Erythroblast (primary cell): ENCODE measurements at places on chromosomes 11 and 22.

DNA sequence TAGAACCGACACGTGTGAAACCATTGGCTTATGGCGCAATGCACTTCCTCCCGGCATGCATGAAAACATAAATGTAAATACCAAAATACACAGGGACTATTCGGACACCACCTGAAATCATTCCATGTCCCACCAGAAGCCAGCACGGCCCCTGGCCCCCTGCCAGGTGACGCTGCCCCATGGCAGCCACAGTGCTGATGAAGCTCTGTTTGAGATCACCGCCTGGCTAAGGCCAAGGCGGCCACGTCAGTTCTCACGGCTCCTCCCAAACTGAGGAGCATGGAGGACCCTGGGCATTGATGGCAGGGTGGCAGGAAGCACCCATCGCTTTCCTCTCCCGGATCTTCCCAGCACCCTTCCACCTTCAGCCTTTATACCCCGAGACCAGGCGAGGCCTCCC lies 89.5 kb downstream of the CDKN1C start:
- no peak for DNase-seq

DNA sequence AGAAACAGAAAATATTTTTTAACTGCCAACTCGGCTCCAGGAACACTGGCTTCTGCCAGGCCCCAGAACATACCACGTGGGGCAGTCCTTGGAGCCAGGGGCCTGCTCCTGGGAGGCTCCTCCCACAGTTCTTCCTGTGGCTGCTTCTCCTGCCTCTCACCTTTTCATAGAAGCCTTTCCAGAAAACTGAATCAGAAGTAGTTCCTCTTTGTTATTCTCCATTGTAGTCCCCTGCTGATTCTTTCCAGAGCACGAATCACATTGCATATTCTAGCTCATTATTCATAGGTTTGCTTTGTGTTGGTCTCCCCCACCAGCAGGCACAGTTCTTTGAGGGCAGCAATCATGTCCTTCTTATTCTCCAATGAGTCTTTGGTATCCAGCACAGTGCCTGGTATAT lies 106.0 kb downstream of the EFCAB6 start:
- no peak for DNase-seq

DNA sequence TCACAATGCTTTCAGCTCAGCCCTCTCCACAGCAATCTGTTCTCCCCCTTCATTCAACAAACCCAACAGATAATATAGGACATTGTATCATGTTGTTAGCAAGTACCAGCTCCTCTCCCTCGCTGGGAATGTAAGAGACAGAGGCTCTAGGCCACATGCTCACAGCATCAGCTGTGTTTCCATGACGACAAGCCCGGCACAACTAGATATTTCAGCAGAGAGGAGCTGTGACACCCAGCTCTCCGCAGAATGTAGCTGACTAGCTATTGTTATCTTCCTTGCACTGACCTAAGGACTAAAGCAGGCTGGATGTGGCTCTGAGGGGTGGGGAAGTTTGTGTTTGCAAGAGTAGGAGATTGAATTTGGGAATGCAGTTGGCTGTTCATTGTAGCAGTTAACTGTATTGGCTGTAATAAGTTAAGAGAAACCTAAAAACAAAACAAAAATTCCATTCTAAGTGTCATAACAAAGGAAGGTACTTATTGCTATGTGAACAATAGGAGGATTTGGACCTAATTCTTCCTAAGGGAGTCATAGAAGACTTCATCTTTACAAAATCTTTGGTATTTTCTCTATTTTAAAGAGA lies 28.0 kb upstream of the RRAS2 start:
- no peak for DNase-seq

DNA sequence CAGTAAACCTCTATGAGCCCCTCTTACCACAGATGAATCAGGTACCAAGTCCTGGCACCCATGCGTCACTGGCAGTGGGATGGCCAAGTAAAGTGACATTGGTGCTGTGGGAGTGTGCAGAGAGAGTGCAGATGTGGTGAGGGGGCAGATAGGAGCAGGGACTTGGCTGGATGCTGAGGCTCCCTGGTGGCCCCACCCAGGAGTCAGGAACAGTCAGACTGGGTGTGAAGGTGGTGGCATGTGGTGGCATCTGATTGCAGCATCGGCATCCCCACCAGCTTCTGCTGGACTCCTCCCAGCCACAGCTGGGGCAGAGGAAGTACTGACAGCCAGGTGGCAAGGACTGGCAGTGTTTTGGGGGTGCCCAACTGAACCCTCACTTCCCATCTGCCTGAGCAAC lies 11.4 kb downstream of the DGAT2 start:
- DNase-seq: peak; percentile 29

- no peak for DNase-seq
Observed at GRCh38 chr11:47828284-47828683, 19.9 kb downstream of the NUP160 start.

DNA sequence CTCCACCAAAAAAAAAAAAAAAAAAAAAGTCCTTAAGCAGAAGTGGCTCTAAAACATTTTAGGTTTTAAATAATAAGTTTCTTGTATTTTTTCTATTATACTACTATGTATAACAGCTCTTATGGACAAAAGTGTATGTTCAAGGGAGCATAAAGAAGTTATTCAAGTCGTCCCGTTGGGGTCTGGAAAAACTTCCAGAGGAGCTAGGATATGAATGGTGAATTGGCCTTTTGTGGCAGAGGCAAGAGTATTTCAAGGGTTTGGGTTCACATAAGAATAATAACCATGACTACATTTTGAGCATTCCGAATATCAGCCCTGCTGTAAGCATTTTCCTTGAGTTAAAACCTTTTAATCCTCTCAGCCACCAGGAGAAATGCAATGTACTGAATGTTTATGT lies 50.6 kb upstream of the ARHGAP42 start:
- no peak for DNase-seq

- DNase-seq: no peak
Observed at GRCh38 chr22:36764060-36764459, 11.9 kb downstream of the IFT27 start.

DNA sequence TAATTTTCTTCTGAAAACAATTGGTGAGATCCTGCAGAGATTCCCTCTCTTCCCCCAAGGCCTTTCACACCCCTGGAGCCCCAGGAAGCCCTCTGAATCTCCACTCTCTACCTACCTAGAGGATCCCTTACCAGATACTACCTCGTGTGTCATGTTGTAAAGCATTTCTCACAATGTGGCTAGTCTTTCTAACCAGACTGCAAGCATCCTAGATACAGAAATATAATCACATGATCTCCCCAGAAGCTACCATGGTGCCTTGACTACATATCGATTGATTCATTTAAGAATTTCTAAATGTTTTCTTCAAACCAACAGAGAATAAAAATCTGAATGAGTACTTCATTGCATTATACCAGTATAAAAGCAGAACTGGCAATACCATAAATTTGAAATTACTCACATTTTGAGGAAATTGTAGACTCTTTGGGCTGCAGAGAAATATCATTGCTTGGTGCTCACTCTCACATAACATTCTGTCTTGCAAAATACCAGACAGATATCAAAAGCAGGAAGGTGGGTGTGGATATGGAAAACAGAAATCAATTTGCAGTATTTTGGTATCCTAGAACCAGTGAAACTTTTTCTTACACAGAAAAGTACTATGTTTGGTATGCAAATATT lies 113.5 kb downstream of the MAML2 start:
- DNase-seq: no peak

DNA sequence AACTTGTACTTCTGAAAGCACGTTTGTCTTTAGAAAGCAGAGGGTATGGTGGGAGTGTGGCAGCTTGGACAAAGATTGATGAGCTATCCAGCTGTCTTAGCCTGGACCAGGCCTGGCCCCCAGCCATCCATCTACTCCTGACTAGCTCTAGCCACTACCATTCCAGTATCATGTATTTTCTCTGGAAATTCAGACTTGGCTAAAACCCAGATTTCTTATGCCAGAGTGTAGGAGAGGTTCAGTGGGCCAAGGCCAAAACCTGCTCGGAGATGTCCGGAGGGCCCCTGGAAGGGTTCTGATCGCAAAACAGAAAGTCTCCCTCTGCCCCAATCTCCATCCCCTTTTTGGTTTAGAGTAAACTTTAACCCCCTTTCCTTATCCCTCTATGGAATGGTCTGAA lies 24.8 kb upstream of the MTCH2 start:
- no peak for DNase-seq

DNA sequence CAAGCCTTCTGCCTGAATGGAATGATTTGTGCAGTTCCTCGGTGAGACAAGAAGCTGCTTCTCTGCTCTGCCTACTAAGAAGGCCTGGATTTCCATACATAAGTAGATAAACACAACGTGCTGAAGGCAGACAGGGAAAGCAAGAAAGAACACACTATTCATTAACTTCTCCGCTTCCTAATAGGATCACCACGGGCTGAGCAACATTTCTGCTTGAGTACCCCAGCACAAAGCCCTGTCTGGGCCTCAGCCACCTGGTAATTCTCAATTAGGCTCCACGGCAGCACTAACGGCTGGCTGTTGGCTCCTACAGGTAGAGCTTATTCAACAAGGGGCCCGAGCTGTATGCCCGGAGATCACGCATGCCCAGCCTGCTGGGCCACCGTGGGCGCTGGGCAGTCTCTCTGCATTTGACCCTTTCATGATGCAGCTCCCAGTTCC lies 1156.6 kb downstream of the TBC1D22A start:
- no peak for DNase-seq

- DNase-seq: no peak
Observed at GRCh38 chr22:11066458-11067285, 4461.3 kb upstream of the OR11H1 start.

- peak; percentile 47 for DNase-seq
Observed at GRCh38 chr11:47348859-47349258, 3.6 kb downstream of the MYBPC3 start.

DNA sequence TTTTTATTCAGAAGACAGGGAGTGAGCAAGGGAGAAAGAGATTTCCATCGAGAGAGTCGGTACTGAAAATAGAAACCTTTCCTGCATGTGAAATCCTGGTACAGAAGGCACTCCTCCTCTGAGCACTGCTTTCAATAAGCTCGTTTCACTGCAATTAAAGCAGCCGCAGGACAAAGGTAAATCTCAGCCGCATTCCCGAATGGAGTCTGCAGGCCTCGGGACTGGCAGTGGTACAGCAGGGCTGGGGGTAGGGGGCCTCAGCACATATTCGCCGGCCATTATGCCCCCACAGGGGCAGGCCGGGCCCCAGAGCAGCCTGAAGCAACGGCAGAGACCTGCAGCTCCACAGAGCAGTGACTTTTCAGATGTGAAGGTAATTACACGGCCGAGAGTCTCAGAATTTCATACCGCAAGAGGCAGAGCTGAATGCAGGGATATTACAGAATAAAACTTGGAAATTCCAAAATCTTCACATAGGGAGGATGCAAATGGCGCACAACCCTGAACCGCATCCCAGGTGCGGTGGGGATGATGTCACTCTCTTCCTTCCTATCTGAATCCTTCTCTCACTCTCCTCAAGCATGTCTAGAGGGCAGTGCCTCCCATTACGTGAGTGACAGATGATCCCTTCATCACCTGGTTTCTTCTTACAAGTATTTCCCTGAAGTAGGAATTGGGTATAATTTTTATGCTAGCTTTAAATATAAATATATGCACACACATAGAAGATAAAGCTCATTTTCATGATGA lies 622.1 kb downstream of the OPCML start:
- no peak for DNase-seq

GRCh38 chr11:121652971-121653370 lies 200.2 kb upstream of the SORL1-AS1 start:
- no peak for DNase-seq

GRCh38 chr22:42288791-42289190 lies 18.3 kb upstream of the TCF20 start:
- no peak for DNase-seq

- no peak for DNase-seq
Observed at GRCh38 chr11:105111145-105111944, 28.2 kb downstream of the CARD18 start.

DNA sequence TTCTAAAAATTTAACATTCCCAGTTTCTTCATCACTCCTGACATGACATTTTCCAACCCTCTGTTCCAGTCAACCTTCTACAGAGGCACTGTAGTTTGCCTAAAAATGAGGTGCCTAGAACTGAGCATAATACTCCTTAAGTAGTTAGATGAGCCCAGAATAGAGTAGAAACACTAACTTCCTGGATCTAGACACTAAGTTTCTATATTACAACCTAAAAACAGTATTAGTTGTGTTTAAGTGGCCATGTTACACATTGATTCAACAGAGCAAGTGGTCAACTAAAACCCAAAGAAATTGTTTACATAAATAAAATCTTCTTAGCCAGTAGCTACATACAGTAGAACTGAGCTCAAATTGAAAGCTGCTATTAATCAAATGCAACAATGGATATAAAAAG lies 1.3 kb downstream of the HPS5 start:
- no peak for DNase-seq

DNA sequence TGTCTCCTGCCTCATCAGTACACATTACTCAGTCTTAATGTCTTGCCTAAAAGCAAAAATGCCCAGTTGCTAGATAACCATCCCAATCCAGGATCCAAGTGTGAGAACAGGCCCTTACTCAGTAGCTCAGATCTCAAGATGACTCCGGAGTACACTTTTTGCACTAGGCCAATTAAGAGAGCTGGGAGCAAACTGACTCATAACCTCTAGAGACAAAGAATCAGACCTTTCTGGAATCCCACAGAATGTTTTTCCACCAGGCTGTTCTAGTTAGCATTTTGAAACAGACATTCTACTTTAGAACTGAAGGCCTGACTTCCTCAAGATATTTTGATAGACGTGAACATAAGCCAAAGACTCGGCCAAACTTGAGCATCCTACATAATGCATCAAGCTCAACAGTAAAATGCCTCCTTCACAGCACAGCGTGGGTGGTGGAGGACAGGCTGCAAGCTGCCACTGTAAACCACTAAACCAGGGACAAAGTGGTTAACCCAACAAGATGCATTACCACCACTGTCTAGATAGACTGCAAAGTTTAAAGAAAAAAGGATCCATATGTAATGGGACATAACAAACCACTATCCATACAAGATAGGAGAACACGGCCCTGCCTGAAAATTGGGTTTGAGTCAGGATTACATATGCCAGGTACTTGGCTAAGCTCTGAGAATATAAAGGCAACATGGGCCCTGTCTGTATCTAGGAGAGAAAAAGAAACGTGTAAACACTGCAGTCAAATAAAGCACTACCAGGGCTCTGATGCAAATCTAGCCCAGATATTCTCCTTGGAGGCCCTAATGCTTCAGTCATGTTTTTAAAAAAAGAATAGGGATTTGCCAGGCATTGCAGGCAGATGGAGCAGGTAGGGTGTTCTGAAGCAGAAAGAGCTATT lies 48.3 kb downstream of the MYH9 start:
- DNase-seq: no peak

DNA sequence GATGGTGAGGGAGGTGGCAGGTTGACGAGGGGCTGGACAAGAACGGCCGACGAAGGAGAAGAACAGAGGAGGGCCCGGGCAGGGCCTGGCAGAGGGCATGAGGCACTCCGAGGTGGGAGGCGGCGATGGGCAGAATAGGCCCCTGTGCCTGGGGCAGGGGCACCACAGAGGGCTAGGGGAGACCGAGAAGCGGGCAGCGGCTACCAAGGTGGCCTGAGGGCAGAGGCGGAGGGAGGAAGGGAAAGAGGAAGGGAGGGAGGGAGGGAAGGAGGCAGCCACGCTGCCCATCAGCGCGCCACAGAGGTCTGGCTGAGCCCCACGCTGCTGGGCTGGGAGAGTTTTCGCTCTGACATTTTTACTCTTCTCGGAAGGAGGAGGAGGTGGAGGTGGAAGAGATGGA lies 11.3 kb downstream of the LSP1 start:
- DNase-seq: no peak

- no peak for DNase-seq
Observed at GRCh38 chr22:32648486-32648885, 153.0 kb upstream of the TIMP3 start.
